ENCODE measurements at places on chromosomes 3 and 15. TPM values are rescaled to one million over a fixed set of nuclear protein-coding genes. Genes with fewer than 3 reads are reported as not detected.

Gene CHRM5
- total RNA-seq = 0.41 TPM

Gene IL17RE
- under 0.01 TPM for total RNA-seq

Gene SEMA3F
- 9.4 TPM for total RNA-seq

Gene UCN2
- not detected for total RNA-seq

Gene SUSD5
- total RNA-seq = 2.0 TPM

Gene DNASE1L3
- total RNA-seq = 0.41 TPM

Gene SV2B
- total RNA-seq = 42.8 TPM

Gene ALDH1L1
- 1.6 TPM for total RNA-seq

Gene CLDN11
- total RNA-seq = 13.9 TPM

Gene NAA50
- 60.7 TPM for total RNA-seq

Gene VEPH1
- 13.0 TPM for total RNA-seq

Gene COL7A1
- total RNA-seq = 1.2 TPM

Gene HYAL1
- total RNA-seq = 0.41 TPM

DNA sequence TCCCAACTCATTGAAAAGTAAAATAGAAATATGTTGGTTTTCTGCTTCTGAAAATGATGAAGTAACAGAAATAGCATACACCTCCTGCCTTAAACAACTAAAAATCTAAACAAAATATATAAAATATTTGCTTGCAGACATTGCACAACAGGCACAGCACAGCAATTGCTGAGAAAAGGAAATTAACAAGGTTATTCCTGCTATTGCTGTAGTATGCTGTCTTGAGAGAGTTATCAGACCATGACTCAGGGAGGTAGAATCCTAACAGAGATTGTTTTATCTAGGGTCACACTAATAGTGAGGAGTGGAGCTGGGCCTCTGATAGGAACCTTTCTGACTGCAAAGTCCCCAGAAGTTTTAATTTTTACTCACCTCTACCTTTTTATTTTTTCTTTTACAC, 72.6 kb downstream of the ZBTB20 start:
- no peak for DNase-seq

GRCh38 chr3:101011136-101011535, 17.9 kb upstream of the ABI3BP start:
- DNase-seq = no peak

DNA sequence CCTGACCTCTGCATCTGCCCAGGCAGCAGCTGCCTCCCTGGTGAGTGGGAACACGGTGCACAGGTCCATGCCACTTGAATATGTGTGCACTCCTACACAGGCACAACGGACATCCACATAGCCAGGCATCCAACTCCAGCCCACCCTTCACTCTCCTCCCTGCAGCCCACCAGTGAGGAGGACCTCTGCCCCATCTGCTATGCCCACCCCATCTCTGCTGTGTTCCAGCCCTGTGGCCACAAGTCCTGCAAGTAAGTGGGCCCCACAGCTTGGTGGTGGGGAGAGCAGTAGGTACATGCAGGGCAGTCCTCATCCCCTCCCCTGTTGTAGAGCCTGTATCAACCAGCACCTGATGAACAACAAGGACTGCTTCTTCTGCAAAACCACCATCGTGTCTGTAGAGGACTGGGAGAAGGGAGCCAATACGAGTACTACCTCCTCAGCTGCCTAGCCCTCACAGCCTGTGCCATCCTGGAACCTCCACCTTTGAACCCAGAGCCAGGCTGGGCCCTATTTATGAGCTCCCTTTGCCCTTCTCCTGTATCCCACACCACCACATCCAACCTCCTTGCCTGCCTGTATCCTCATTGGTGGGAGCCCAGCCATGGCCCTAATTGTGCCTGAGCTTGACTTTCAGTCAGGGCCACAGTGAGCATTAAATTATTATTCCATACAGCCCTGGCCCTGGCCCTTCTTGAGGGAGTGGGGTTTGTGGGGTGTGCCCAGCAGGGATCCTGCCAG, 1.5 kb upstream of the AMIGO3 start:
- no peak for DNase-seq

DNA sequence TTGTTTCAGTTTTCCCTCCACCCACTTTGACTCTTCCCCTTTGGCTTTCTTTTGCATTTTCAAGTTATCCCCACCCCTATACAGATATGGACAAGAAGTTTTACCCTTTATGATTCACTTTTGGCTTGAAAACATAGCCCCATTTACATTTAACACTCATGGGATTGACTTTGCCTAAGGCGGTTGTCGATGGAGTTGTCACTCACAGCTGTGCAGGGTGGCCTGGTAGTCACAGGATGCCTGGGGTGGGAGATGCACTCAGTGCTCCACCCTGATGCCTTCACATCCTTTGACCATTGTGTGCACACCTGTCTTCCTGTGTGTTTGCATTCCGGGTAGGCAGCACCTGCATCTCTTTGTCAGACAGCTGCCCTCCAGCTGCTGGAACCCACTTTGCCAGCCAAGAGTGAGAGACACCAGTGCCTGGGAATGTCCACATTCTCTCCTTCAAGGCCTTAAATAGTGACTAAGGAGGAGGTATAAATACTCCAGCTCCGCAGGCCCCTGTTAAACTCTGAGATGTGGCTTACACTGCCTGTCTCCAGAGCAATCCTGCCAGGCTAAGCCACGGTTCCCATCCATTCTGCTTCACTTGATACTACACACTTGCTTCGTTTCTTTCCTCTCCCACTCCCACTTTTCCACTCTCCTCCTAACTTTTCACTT, 191.5 kb upstream of the SLC24A5 start:
- no peak for DNase-seq

GRCh38 chr15:97141360-97141759, 810.9 kb downstream of the NR2F2 start:
- no peak for DNase-seq

DNA sequence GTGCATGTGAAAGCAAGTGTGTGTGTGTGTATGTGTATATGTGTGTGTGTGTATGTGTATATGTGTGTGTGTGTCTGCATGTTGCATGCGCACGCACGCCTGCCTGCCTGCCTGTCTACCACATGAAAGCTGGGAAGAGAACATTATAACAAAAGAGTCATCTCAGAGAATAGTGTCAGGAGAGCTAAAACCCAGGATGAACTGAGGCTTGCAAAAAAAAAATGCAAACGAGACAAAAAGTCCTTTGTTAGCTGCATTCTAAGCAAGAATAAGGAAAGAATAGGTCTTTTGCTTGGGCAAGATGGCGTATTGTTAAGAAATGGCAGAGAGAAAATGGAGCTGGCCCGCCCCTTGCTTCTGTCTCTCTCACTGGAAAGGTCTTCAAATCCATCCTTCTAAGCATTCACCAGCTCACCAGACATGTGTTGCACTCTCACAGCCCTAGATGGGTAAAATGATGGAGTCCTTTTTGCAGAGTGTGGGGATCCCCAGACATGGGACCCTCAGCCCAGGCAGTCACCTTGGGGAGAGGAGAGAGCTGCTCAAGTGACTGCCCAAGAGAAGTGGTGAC, 16.4 kb downstream of the WNT7A start:
- DNase-seq = no peak

DNA sequence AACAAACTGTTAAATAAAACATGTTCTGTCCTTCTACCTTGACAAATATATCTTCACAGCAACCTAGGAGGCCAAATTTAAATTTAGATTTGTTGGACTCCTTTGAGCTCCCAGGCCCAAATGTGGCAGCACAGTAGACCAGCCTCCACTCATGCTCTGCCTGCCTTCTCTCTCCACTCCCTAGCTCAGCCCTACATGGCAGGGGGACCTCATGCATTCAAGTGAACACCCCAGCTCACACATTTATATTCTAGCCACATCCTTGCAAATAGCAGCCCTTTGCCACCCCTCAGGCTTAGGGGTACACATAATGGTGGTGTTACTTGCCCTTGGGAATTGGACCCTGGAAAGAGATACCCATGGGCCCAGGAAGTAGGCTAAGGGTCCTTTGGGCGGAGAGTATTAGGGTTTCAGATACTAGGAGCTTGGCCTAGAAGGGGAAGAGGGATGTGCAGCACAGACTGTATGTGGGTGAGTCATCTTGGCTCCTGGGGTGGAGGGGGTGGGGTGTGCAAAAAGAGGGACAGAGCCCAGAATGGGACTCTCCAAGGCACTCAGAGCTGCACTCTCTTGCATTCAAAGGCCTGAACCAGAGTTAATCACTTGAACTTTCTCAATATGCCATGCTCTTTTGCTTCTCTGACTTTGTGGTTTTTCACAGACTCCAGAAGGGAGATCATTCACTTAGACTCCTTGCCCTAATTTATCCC, 268.4 kb upstream of the ROPN1 start:
- peak; percentile 25 for DNase-seq

GRCh38 chr3:33170531-33170930, 48.1 kb downstream of the SUSD5 start:
- no peak for DNase-seq

- no peak for DNase-seq
Measured at GRCh38 chr3:9079676-9080075, 116.4 kb upstream of the RAD18 start.

GRCh38 chr3:142963516-142964448, at the start of gene PAQR9:
TSS of gene PAQR9 (minus strand) at chr3:142963674. CDS start at chr3:142963336, 338 bp downstream.
- DNase-seq = peak; percentile 52

- DNase-seq = no peak
Measured at GRCh38 chr15:63884953-63885352, 51.2 kb upstream of the HERC1 start.

GRCh38 chr3:60645801-60646200, 605.5 kb downstream of the FHIT start:
- no peak for DNase-seq

DNA sequence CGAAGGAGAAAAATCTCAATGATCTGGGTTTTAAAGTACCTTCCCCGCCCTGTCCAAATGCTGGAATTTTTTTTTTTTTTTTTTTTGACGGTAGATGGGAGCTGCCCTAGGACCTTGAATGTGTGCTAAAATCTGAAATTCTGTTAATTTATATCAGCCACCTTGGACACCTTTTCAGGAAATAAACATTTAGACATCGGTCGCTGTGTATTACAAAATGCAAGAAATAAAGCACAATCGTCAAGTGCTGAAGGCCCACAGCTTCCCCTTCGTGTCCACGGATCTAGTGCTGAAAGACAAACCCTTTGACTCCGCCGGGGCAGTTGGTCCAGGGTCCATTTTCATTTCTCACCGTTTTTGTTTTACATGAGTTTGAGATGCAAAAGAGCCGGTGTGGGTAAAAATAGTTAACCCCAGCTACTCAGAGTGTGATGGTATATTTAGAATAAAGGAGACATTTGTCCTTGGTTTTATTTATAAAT, 90.2 kb upstream of the CHD2 start:
- no peak for DNase-seq

GRCh38 chr3:128432971-128433836, 33.5 kb downstream of the DNAJB8 start:
- DNase-seq = no peak

- no peak for DNase-seq
Measured at GRCh38 chr3:103991461-103992115, 1375.1 kb upstream of the ALCAM start.

GRCh38 chr15:29838352-29839010, 16.2 kb upstream of the TJP1 start:
- DNase-seq = no peak

DNA sequence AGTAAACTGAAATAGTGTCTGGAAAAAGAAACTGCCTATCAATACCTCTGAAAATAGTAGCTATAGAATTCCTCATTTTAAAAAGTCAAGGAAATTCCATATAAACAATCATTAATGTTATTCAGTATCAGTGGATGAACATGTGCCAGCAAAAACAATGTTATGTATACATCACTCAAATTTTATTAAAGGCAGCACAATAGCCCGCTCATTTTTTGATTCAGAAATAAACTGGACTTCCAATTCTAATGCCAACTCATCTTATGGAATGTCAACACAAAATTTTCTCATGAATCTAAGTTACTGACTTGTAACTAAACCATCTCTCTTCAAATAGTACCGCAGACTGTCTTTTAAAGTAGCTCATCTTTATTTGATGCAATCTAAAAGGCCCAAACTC, 19.0 kb downstream of the THBS1 start:
- DNase-seq = no peak

- no peak for DNase-seq
Measured at GRCh38 chr3:4756057-4756775, 223.0 kb upstream of the BHLHE40 start.

- no peak for DNase-seq
Measured at GRCh38 chr3:29525254-29525881, 244.5 kb downstream of the RBMS3 start.

DNA sequence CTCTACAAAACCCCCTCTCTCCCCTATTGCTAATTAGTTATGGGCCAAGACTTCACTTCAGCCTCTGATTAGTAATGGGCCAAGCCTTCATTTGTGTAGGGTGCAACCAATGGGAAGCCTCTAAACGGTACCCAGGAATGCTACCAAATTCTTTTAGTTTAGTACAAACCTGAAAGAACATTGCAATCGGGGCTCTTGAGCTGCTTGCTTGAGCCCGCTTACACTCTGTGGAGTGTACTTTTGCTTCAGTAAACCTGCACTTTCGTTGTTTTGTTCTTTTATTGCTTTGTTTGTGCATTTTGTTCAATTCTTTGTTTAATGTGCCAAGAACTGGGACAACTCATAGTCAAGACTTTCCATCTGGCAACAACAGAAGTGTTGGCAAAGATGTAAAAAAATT, 26.2 kb downstream of the DNAAF4 start:
- no peak for DNase-seq

DNA sequence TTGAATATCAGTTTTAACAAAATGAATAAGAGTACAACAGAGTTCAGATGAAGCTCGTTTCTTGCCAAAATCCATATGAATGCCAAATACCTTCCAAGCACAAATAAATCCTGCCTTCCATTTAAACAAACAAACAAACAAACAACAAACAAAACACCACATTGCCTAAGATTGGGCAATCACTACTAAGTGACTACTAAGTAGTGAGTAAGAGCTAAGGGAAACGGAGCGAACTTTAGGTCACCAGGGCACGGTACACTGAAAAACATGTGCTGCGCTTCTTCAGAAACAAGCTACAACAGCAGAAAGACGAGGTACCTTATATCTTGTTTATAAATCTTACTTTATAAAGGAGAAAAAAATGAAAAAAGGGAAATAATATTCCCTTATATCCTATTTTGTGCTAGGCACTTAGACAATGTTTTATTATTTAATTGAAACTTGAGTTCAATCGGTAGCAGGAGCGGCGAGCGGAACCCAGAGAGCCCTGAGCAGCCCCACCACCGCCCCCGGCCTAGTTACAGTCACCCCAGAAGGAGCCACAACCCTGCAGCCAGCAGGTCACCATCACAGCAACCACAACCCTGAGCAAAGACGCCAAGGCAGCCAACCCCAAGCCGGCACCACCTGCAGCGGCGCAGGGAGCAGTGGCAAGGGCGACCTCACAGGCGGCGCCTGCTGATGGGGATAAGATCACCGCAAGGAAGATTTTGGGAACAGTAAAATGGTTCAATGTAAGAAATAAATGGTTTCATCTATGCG, 216.9 kb downstream of the ZBTB20 start:
- no peak for DNase-seq

DNA sequence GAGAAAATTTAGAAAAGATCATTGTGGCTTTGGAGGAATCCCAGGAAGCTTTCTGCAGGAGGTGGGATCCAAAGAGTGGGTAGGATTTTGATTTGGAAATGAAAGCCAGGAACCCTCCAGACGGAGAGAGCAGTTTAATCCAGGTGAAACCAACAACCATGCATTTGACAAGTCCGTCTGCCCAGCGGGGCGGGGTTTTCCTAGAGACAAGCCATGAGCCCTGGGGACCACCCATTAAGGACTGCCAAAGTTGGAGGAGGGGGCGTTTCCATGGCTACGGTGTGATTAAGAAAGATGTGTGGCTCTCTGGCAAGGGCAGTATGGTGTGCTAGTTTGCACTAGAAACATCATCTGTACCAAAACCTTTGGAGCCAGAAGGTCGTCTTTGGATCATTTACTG, 53.4 kb downstream of the SRGAP3 start:
- no peak for DNase-seq

All from frontal cortex (tissue), 4 donors.